A172 (cell line): ENCODE measurements at places on chromosomes 5 and 9.

- DNase-seq: no peak
These were observed 159.5 kb downstream of the ARL15 start for GRCh38 chr5:54150841-54151240.

DNA sequence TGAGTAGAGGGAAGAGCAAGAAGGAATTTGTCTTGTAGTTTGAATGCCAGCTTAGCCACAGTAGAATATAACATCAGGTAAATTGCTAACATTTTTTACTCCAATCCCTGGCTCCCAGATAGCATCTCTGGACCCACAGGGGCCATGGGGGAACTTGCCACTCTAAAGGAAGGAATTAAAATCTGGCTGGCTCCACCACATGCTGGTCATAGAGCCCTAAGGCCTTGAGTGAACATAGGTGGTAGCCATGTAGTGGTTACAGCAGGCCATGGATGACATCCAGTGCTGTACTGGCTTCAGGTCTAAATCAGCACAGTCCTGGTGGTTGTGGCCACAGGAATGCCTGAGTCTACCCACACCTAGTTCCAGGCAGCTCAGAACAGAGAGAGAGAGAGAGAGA is 109.9 kb upstream of the RGMB start:
- DNase-seq: no peak

DNA sequence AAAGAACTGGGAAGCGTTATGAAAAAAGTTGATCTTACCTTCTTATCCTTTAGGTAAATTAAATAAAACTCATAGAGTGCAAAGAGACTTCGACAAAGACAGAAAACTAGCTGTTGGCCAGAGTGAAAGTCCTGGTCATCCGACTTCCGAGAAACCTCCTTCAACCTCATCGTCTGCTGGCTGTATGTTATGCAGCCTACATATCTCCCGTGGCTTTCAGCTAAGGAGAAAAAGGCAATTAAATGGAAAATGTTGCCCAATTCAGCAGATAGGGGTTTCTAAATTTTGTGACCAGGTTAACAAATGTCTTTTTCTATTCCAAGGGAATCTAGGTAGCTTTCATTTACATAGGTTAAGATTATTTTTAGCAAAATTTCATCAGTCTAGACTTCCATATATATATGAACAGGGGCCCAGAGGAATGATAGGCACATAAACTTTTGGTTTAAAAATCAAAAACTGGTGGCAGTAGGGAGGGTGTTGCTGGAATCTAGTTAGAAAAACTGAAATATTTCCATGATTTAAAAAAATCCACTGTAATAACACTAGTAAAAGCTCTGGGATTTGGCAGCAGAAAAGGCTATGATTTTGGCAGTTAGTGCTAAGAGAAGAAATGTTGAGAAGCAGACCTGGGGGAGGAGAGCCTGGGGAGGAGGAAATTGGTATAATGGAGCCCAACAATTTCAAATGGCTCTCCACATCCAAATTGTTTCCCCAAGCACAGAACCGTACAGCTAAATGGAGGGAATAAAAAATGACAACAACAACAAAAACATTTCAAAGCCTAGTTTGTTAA is 32.1 kb downstream of the RAI14 start:
- no peak for DNase-seq

GRCh38 chr9:84000186-84000585 is 19.6 kb downstream of the RMI1 start:
- DNase-seq: no peak

- no peak for DNase-seq
These were observed 31.8 kb downstream of the ERMP1 start for GRCh38 chr9:5800969-5801738.
